Urothelium cell line (cell line): ENCODE measurements at places on chromosomes 6 and 20.
A peak's percentile ranks its signal among the peaks of the same experiment; 100 is the strongest.

DNA sequence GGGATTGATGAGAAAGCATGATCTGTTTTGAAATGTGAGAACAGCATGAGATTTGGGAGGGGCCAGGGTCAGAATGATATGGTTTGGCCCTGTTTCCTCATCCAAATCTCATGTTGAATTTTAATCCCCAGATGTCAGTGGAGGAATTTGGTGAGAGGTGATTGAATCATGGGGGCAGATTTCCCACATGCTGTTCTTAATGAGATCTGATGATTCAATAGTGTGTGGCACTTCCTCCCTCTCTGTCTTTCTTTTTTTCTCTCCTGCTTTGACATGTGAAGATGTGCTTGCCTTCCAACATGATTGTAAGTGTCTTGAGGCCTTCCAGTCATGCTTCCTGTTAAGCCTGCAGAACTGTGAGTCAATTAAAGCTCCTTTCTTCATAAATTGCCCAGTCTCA is 1060.3 kb upstream of the CITED2 start:
- no peak for DNase-seq

DNA sequence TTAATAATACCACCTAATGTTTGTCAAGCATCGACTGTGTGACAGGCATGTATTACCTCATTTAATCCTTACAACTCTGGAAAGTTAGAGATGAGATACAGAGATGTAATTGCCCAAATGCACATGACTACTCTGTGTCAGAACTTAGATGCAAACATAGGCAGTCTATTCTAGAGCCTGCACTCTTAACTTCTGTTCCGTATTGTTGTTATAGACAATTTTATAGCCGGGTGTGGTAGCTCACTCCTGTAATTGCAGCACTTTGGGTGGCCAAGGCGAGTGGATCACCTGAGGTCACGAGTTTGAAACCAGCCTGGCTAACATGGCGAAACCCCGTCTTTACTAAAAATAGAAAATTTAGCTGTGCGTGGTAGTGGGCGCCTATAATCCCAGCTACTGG is 15.0 kb downstream of the IFT52 start:
- no peak for DNase-seq

DNA sequence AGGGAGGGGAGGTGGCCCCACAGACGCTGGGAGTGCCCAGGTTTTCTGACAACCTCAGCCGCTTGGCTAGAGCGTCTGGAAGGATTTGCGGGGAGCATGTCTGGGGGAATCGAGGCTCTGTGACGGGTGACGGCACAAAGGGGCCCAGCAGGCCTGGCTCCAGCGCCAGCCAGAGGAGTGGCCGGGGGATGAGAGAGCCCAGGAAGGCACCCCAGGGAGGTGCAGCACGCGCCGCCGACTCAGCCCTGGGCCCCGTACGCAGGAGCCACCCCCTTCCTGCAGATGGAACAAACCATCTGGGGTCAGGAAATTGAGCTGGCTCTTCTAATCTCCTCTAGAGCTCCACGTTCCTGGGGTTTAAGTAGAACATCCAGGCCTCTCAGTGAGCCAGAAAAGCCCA is 5.9 kb upstream of the SLCO4A1 start:
- no peak for DNase-seq

DNA sequence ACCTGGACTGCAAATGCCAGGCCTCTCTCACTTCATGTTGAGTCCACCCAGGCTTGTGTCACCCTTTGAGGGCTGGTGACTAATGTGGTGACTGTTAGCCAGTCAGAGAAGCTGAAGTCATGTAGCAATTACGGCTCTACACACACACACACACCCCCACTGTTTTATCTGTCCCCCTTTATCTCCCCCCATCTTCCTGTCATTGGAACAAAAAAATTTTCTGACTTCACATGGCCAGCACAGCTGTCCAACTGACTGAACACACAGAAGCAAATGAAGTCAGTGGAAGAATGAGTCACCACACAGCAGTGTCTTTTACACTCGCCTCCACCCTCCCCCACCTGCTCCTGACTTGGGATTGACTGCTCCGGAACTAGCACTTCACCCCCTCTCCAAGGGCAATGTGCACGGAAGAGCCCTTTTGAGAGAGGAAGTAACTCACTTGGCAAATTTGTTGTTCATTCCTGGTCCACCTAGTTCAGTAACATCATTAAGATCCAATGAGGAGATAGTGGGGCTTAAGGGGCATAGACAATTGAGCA is 198.0 kb downstream of the RNF144B start:
- DNase-seq: peak; percentile 78

DNA sequence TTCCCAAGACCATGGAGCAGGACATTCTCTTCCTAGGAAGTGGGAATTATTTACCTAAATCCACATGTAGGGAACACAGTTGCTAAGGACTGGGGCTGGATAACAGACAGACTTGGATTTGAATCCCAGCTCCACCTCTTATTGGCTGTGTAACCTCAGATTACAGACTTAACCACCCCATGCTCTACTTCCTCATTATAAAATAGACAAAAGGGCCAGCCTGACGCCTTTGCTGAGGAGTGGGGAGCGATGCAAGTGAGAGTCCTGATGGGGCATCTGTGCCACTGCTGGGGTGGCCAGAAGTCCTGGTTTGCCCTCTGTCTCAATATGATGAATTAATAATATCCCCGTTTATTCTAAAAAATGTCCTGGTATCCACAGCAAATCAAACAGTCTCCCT is 46.8 kb downstream of the SPATA2 start:
- DNase-seq: no peak

DNA sequence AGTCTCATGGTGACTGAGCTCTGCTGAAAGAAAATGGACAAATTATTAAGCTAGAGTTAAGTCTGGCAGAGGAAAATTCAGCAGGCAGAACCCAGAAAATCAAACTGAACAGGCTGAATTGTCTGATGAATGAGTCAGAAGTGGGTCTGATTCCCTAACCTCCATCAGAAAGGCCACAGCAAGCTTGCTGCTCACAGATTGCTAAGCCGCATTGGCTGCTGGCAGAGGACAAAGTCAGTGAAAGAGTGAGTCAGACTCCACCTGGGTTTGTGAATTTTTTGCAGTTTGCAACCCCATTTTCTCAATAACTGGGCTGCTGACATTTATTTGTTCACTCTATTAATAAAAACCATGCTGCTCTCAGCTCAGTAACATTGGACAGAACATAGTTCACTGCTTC is 191.3 kb downstream of the EPM2A start:
- peak; percentile 78 for DNase-seq

- no peak for DNase-seq
Observed at GRCh38 chr6:119676230-119676629, 326.7 kb upstream of the MAN1A1 start.

DNA sequence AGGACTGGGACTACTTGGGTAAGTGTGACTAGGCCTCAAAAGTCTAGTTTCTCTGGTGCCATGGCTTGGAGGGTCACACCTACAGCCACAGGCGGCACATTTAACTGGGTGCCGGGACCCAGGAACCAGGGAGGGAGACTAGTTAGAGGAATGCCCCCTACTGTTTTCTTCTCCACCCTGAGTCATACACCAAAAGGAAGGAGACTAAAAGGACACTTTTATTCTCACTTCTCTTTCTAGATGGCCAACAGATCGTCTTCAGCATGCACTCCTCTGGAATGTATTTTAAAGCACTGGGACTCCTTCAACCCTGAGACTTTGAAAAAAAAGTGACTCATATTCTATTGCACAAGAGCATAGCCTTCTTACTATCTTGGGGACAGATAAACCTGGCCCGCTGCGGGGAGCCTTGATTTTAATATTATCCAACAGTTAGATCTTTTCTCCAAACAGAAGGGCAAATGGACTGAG is 33.4 kb downstream of the PLN start:
- no peak for DNase-seq

DNA sequence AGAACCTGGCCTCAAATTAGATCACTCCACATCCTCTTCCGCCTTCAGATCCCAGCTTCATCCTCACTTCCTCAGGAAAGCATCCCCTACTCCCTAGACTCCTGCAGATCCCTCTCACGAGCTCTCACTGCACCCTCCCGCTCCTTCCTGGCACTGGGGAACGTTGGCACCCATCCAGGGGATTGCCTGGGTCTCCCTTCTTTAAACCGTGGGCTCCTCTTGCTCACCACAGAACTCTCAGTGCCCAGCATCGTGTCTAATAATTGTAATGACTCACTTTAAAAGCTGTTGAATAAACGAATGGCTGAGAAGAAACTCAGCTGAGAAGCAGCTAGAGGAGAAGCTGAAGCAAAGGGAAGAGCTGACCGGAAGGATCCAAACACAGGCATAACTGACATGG is 20.4 kb downstream of the ZC3H12D start:
- no peak for DNase-seq

- no peak for DNase-seq
Observed at GRCh38 chr20:64238115-64238825, 17.3 kb upstream of the PCMTD2 start.

GRCh38 chr6:83546636-83547035 is 34.3 kb downstream of the PRSS35 start:
- DNase-seq: no peak

GRCh38 chr6:26553635-26554446 is 15.7 kb downstream of the HMGN4 start:
- DNase-seq: no peak

DNA sequence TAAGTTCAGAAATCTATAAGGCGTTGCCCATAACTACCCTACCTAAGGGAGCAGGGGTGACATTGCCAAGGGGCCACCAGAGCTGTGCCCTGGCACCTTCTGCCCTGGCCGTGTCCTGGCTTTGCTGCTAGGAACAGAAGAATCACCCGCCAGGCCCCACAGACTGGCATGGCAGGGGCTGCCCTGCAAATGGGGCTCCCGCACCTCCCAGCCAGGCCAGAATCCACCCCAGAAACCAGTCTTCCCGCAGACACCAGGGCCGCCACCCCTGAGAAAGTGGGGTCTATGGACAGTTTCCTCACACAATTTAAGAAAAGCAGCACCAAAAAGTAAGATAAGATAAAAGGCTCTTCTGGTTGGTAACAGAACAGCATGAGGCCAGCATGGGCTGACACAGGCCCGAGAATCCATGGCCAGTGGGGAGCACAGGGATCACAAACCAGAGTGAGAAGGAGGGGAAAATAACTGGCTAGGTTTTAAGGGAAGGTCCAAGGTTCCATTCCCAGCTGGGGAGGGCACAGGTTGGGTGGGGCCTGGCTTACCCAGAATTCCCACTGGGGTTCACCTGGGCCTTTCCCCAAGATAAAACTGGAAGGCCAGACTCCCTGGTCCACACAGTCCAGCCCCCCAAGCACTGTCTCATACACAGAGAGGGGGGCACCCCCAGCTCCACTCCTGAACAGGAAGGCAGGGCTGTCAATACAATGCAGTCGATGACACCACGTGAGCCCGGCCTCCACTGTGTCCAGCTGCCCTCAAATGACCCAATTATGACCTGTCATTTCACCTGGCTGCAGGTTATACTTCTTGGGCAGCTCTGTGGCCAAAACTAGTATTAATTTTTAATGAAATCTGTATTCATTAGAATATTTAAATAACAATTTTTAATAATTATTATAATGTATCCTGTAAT is 59.4 kb downstream of the PYGB start:
- no peak for DNase-seq

DNA sequence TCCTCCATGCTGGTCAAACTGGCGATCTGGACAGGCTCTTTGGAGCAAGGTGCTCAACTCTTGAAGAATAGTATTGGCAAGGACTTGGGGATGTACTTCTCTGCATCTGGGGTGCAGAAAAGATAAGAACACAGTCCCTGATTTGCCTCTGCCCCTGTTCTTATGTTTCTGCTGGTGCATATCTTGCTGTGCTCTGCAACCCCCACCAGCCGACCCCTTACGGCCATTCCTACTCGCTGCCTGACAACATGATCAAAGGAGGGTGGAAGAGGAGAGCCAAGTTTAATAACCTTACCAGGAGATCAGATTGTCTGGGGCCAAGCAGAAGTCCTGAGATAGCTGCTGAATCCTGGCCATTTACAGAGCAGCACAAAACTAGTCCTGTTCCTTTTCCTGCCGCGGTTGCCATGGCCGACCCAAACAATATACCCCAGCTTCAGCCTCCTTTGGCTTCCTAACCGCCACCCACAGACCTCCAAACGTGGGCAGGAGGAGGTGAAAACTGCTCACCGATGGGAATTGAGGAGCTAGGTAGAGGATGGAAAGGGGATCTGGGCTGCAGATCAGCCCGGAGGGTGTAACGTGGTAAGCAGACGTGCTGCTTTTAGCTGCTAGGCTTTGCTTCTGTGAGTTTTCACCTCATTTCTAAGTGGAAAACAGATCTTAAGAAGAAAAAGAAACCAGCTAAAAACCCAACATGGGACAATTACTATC is 60.9 kb downstream of the ATXN1 start:
- no peak for DNase-seq
